Anterior cingulate cortex (tissue), 58 donors: ENCODE measurements at places on chromosomes 5 and 9.

- no peak for DNase-seq
These were observed 1975.3 kb upstream of the CDH6 start for GRCh38 chr5:29218138-29218537.

DNA sequence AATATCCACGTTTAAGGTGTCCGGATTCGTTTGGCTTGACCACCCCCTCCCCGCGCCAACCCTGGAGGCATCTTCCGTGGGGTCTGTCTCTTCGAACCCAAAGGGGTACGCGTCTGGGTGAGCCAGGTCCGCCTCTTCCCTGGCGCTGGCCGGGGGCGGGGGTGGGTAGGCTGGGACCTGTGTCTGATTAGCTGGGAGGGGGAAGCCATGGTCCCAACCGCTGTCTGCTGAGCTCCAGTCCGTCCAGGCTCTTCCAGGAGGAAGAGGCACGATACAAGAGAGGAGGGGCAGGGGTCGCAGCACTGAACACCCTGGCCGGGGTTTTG is at the start of gene LVRN:
LVRN (plus strand) TSS at position 237 of the 326 bp plus-strand sequence. CDS start 143 bp downstream, outside the sequence.
- no peak for DNase-seq

DNA sequence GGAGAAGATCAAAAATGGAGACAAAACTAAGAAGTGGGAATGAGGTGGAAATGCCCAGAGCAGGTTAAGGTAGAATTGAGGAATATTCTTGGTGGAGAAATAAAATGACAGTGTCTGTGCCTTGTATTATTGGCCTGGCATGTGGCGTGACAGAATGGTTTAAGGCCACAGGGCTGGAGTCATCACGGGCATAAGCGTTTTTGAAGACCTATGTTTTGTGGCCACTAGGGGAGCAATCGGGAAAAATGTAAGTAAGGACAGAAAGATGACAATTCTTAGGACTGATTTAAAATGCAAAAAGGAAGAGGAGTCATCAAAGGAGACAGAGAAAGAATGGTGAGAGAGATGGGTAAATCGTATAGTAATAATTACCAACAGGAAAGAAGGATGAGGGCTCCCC is 72.2 kb upstream of the EPB41L4A start:
- DNase-seq, result no peak

DNA sequence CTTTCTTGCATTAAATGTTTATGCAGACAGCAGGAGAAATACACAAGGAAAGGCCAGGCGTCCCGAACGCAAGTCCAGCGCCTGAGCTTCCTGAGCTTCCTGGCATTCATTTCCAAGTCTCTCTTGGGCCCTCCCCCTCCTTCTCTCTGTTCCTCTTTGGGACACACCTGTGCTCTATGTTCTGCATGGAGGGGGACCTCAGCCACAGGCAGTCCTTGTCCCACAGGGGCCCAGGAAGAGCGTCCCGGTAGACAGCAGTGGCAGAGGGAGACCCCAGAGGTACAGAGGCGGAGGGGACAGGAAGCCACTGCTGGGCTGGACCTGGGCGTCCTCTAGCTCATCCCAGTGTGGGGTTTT is 221.3 kb downstream of the C9orf50 start:
- no peak for DNase-seq

DNA sequence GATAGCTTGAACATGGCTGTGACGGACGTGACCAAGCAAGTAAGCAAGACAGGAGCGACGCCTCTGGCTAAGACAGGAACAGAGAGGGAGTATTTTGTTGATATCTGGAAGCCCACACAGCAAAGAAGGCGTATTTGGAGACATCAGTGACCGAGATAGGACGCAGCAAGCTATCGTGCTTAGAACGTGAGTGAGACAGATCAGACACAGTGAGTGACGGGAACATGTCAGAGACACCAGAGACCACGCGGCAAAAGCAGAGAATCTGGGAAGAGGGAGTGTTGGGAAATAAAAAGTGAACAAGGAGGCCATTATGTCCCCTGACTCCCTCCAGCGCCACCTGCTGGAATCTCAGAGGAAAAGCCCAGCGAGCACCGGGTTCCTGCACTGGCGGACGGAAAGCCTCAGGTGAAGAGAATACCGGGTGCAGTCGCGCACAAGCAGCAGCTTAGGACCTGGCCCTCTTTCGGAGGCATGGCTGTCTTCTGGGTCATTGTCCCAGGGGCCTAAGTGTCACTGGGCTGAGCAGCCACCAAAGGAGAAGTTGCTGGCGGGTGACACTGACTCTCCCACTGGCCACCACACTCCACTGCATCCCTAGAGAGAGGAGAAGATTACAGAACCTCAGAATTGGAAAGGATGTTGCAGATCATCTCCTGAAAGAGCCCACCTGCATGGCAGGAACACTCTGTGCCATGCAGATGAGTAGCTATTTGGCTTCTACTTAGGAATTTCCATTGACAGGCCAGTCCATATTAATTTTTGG is 99.1 kb downstream of the FBXO38 start:
- no peak for DNase-seq

DNA sequence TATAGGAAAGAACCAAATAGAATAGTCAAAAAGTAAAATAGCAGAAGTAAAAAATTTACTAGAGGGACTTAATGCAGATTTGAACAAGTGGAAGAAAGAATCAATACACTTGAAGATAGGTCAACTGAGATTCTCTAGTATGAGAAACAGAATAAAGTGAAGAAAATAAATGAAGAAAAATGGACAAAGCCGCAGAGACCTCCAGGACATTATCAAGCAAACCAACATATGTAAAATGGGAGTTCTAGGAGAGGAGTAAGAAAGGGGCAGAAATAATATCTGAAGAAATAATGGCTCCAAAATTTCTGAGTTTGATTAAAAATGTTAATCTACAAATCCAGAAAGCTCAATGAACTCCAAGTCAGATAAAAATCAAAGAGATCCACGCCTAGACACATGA is 70.0 kb upstream of the ZBTB43 start:
- DNase-seq, result no peak

DNA sequence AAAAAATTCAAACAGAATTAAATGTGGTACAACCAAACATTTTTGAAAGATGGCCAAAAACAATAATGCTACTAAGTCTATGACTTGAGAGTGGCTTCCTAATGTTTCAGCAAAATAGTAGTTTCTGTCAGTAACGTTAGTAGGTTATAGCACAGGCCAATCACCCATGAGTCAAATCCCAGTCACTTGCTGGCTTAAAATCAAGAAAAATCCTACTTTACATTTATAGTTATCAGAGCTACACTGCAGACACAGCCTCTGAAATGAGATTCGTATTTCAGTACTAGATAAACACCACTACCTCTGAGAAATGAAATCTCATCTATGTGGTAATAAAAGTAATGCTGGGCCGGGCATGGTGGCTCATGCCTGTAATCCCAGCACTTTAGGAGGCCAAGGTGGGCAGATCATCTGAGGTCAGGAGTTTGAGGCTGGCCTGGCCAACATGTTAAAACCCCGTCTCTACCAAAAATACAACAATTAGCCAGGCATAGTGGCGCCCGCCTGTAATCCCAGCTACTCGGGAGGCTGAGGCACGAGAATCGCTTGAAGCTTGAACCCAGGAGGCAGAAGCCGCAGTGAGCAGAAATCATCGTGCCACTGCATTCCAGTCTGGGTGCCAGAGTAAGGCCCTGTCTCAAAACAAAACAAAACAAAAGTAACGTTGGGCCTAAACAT is 6.1 kb downstream of the ZDHHC21 start:
- no peak for DNase-seq

GRCh38 chr9:137388589-137389427 is 34.2 kb downstream of the EXD3 start:
- DNase-seq, result no peak

DNA sequence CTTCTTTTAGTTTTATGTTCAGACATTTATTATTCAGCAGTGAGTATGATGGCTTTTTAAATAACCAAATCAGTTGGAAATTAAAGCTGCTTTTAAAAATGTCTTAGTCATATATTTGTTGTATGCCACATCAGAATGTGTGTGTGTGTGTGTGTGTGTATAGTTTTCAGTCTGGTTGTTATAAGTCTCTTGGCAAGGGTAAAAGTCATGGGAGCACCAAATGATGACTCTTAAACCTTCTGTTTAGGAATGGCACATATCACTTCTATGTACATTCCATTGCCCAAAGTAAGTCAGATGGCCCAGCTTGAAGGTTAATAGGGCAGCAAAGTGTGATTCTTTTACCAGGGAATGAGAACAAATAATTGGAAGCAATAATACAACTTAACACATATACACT is 135.9 kb downstream of the RNF180 start:
- DNase-seq, result no peak

- DNase-seq, result no peak
These were observed 6.0 kb downstream of the MRPS2 start for GRCh38 chr9:135506327-135507103.

- peak; percentile 75 for DNase-seq
These were observed at the start of gene PPP2R2B for GRCh38 chr5:146878476-146879172. Gene PPP2R2B (minus strand): TSS chr5:146878757.

- DNase-seq, result no peak
These were observed 5.7 kb upstream of the ADRB2 start for GRCh38 chr5:148820461-148821395.

- DNase-seq, result peak; percentile 74
These were observed 8.7 kb downstream of the SHROOM1 start for GRCh38 chr5:132821791-132822190.

DNA sequence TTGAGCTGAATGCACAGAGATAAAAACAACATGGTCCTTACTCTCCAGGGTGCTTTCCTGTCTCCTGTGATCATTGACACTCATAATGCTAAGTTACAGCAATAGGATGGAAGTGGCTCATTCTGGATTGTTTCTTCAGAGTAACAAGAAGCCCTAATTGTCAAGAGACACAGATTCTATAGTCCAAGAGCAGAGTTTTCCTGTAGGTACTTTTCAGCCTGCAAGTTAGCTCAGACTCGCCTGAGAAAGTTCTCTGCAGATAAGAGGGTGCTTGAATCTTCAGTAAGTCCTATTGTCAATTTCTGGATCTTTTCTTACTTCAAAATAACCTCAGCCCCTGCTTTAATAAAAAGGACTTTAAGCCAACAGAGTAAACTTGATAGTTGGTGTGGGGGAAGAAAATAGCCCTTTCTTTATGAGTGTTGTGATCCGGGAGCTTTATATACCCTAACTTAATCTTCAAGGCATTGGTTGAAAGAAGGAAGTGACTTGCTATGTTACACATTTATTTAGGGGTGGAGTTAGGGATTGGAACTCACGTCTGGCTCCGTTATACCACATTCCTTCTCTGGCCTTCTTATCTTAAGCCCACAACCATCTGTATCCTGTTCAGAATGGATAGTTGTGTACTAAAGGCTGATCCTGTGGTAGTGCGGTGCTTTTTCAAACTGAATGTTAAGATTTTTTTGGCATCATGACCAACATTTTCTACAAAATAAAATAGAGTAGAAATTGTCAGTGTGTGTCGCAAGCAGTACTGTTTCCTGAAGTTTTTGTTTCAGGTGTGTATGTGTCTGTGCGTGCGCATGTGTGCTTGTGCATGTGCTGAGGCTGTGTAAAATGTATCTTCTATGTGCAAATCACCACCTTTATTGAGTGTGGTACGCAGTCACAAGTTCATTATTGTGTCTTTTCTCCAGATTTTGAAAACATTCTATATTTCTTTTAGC is 173.9 kb downstream of the WDR70 start:
- no peak for DNase-seq

- DNase-seq, result no peak
These were observed 104.6 kb downstream of the INSYN2B start for GRCh38 chr5:169875731-169876130.

GRCh38 chr5:133613743-133614142 is 1.4 kb upstream of the FSTL4 start:
- no peak for DNase-seq

DNA sequence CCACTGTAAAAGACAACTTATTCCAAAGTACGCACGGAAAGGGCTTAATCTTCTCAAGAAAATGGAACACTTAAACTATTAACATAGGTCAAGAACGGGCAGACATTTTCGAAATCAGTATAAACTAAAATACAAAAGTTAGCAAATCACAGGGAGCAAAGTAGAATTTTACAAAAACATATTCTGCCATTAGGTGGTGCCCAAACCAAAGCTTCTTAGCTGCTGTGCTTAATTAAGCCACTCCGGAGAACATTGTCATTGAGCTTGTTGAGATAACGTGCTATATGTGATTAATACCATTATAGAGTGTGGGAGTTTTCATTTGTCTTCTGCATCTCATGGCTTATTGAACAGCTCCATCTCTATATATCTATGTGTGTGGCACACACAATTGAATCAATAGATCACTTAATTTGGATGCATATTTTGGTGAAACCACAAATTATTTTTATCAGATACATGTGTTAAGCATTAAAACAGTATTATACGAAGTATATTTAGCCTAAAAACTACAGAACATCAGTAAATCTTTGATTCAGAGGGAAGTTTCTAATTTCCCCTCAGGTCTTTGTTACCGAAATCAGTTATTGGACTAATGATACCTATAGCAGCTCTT is 23.4 kb downstream of the UBLCP1 start:
- no peak for DNase-seq

DNA sequence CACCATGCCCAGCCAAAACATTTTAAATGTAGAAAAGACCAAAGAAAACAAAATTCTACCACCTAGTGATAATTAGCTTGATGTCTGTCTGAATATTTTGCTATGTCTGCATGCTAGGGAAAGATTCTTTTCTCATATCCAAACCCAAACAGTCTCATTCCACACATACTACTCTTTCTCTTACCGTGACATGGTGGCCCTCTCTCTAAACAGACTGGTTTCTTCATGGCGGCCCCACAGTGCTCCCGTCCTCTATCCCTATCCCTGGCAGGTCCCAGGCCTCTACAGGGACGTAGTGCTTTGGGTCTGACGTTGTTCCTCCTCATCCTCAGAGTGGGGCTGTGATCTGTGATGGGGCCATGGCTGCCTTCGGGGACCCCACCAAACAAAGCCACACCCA is 8.1 kb downstream of the CORO2A start:
- DNase-seq, result no peak

DNA sequence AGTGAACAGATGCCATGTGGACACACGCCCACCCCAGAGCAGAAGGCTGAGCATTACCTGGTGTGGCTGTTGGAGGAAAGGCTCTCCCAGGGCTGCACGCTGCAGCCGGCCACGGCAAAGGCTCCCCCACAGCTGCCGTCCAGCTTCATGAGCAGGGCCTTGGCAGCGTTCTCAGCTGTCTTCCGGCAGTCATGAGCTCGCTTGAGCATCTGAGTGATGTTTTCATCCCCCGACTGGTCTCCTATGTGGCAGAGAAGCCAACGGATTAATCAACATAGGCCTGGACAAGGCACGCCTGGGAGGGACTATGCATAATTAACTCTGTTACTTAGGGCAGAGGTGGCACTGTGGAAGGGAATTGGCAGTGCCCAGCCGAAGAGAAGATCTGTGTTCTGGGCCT is 87.3 kb downstream of the DCP2 start:
- DNase-seq, result no peak
